ENCODE measurements at places on chromosomes 7 and 10.

DNA sequence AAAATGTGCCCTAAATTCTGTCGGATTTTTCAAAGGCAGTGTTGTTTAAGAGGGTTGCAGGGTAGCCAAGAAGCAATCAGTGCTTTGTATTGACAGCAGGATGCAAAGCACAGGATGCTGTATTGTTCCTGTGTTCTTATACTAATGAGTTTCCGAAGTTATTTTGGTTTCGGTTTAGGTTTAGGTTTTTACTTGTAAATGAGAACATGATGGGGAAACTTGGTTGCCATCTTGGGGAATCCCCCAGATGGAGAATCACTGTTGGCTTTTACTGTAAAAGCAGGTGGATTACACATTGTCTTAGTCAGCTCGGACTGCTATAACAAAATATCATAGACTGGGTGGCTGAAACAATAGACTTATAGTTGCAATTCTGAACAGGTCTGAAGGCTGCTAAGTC, 72.1 kb downstream of the INHBA start:
- no peak for DNase-seq

DNA sequence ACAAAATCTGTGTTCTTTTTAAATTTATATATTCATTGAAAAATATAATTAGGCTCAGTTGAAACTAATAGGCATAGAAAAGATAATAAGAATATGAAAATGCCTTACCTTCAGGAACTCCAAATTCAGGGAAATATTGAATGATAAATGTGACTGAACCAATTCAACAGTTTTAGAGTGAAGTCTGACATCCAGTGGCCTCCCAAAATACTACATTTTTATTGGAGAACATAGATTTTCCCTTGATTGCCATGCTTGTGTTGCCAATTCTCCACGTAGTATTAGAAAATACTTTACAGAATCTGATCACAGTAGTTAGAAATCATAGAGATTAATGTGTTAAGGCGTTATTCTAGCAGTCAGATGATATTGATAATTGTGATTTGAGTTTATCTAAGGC, 1246.7 kb downstream of the GATA3 start:
- no peak for DNase-seq

- DNase-seq = peak; percentile 70
Observed at GRCh38 chr7:33072471-33072870, 9.9 kb upstream of the NT5C3A start.

DNA sequence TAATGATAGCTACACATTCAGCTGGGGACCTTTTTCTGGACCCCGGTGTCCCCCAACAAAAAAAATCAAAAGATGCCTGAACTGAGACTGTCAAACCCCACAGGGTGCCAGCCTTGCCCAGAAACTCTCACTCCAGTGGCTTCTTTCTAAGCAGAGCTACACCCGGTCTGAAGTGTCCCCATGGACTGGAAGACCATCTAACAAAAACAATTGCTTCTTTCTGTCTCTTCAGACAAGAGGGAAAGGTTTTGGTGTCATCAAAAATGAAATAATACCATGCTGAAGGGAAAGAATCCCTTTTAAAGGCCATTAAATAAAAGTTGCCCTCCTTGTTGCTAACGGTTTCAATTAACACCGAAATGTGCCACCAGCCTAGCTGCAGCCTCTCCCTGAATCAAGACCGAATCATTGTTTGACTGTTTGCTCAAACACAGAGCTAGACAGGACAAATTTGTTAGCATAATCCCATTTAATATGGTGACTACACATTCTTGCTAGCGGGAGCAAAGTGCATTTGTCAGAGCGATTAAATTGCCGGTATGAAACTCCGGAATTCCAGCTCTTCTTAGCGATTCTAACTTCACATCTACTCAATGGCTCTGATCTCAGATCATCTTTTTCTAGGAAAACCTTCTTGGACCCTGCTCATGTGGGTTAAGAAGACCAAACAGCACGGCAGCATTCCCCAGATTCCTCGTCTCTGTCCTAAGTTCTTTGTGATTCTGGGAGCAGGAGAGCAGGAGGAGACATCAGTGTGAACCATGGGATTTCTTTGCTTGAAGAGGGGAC, 397.5 kb upstream of the PRKCQ start:
- no peak for DNase-seq

DNA sequence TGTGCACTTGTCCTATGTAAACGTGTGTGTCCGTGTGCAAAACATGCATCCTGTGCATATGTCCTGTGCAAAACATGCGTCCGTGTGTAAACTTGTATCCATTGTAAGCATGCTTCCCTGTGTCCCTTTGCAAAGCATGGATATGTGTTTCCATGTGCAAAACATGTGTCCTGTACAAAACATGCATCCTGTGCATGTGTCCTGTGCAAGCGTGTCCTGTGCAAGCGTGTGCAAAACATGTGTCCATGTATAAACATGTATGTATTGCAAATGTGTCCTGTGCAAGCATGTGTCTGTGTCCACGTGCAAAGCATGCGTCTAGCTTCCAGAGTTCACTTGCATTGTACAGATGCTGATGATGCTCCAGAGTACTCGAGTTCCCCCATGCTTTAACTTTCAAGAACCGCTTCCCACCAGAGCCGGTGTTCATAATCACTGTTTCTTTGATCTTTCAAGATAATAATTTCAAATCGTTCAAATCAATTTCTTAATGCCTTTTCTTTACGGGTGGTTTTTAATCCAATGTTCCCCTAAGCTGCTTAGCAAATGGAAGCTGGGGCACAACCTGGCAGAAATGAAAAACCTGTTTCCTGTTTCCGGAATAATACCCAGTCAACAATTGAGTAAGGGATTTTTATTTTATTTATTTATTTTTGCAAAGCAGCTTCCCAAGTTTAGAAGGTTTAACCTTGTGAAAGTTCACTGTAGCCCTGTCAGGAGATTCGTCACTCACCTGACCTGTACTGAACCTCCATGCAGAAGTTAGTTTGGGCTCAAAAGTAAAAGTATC, 641 bp upstream of the ASB13 start:
- DNase-seq = no peak

DNA sequence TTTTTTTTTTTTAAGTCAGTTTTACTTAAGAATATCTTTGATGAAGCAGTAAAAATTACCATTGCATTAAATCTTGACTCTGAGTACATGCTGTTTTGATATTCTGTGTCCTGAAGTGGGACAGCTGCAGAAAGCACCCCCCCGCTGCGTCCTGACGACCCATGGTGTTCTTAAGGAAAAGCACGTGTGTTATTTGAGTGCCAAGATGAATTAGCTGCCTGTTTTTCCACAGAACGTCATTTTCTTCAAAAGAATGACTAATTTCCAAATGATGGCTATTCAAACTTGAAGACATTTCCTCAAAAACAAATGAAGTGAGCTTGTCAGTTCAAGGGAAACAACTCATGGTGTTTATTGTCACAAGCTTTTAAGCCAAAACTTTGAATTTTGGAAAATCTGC, 45.9 kb downstream of the CREM start:
- DNase-seq = peak; percentile 82

DNA sequence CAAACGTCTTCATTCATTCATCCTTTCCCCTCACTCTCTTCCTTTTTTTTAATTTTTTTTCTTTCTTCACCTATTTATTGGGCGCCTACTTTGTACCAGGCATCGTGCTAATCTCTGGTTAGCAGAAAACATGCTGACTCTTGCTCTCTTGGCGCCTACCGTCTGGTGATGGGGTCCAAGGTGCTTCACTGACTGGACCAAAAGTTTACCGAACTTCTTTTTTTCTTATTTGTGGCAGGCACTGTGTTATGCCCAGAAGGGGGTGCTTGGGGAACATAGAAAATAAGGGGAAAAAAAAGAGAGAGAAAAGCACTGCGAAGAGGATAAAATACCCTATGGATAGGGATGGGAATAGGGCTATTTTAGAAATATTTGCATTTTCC, 505 bp upstream of the FAM204A start:
- no peak for DNase-seq

DNA sequence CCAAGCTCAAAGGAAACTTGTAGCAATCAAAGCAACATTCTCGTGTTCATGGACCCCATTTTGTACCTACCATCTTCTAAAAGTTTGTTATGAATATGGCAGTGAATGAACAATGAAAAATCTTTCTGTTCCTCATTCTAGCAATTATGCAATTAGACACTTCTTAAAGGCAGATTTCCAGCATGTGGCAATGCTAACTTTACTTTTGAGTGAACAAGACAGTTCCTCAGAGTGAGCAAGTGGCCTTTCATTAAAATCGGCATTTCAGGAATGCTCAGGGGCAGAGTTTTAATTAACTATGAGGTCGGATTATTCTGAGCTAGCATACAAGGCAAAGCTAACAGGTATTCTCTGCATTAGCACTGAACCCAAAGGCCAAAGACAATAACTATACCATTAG, 48.4 kb upstream of the NFE2L3 start:
- DNase-seq = no peak

- peak; percentile 84 for DNase-seq
Observed at GRCh38 chr7:128697302-128697905, 25.3 kb downstream of the GARIN1A start.

DNA sequence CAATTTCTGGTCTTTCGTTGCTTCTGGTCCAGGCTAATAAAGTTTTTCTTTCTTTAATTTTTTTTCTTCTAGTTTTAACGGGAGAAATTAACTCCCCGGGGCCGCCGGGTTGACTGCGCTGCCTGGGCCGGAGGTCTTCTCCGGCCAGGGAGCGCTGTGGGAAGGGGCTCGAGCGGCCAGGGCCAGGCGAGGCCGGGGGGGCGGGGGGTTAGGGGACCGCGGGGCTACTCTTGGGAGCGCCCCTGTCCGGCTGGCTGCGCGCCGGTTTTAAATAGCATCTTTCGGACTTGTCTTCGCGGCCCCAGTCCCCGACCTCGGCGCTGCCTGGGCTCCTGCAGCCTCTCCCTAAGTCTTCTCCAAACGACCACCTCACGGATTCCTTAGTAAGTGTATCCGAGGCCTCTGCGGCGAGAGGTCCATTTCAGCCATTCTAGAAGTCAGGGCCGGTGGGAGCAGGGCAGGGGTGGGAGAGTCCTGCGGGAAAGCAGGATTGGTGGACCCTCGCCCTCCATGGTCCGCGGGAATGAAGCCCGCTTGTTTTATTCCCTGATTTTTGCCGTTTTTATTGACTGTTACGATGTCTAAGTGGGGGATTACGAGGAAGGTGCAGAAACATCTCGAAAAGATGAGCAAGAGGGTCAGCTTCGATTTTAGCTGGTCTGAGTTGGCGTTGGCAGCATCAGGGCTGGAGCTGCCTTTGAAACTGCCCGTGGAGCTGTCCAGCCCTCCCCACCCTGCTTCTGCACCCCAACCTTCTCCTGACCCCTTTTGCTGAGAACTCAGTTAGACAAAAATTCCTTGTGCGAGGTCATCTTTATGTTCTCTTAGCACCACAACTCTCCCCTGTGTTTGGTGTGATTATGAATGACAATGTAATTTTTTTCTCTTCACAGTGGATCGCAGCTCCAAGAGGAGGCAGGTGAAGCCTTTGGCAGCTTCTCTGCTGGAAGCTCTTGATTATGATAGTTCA, 555 bp downstream of the PHF14 start:
- peak; percentile 59 for DNase-seq

GRCh38 chr7:136940917-136941316, 72.5 kb downstream of the CHRM2 start:
- DNase-seq = no peak

- no peak for DNase-seq
Observed at GRCh38 chr7:47473499-47474210, 108.3 kb downstream of the TNS3 start.

DNA sequence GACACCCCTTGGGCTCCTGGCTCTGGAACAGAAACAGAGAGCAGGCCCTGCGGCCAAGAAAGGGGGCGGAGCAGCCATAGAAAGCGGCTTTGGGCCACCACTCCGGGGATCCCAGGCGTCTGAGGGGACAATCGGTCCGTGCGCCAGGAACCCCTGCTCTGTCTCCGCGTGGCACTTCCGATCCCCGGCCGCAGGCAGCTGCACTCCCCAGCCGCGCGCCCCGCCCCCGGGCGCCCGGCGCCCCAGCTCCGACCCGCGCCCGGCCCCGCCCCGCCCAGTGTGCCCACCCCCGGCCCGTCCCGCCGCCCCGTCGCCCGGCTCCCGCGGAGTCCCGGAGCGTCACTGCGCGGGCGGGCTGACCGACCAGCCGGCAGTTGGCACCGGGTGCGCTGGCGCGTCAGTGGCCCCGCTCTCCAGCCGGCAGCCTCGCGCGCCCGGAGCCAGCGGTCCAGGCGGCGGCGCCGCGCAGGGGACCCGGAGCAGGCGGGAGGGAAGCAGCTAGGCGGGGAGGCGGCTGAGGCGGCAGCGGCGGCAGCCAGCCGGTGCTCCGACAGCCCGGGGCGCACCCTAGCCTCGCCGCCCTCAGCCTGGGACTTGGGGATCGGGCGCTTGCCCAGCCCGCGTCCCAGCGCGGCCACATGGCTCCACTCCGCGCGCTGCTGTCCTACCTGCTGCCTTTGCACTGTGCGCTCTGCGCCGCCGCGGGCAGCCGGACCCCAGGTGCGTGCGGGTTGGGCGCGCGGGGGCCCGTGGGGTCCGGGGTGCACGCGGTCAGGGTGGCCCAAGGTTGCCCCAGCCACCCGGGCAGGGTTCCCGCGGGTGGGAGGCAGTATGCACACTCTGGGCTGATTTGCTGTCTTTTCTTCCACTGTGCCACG, at the start of gene ADAMTS14:
TSS of gene ADAMTS14 (plus strand) at position 342 of the 878 bp plus-strand sequence. CDS start at position 639, 297 bp downstream.
- DNase-seq = peak; percentile 40

DNA sequence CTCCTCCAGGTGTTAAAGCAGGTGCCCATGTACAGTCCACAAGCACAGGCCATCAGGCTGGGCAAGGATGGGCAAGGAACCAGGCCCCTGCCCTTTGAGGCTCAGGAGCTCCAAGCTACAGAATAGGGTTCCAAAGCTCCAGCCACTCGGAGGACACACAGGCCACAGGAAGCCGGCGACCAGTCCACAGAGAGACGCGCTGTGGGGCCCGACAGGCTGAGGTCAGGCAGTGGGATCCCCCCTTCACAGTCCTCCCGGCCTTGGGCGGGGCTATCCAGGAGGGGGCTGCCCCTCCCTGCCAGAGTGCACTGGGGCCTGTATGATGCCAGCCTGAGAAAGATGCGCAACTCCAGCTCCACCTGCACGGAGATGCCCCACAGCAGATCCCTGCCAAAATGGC, 34.0 kb downstream of the MAD1L1 start:
- no peak for DNase-seq

DNA sequence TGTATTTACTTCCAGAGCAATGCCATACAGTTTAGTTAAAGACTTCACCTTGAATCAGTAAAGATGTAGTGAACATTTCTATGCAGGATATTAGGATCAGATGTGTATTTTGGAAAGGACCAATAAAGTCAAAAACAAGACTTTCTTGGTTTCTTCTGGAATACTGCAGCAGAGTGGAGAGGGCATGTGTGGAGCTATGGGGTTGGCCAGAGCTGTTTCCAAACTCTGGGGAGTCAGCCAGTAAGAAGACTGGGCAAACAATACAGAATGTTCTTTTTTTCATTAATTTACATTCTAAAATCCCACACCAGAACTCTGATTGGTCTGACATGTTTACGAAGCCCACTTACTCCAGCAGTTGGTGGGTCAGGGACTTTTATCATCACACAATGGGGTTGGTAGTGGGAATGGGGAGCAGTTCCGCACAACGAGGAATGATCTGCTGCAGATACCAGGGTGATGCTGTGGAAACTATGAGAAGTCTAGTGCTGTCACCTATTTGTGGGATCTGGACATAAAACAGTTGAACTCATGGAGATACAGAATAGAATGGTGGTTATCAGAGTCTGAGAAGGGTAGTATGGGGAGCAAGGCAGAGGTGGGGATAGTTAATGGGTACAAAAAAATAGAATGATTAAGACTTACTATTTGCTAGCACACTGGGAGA, 267.7 kb downstream of the MALRD1 start:
- no peak for DNase-seq

- DNase-seq = peak; percentile 57
Observed at GRCh38 chr10:27252267-27253000, 11.8 kb upstream of the ACBD5 start.

Measured in iris pigment epithelial cell (primary cell).